ENCODE measurements at places on chromosomes 11 and 22.

GRCh38 chr11:69931994-69932910, 113.0 kb upstream of the FGF3 start:
- DNase-seq: no peak

DNA sequence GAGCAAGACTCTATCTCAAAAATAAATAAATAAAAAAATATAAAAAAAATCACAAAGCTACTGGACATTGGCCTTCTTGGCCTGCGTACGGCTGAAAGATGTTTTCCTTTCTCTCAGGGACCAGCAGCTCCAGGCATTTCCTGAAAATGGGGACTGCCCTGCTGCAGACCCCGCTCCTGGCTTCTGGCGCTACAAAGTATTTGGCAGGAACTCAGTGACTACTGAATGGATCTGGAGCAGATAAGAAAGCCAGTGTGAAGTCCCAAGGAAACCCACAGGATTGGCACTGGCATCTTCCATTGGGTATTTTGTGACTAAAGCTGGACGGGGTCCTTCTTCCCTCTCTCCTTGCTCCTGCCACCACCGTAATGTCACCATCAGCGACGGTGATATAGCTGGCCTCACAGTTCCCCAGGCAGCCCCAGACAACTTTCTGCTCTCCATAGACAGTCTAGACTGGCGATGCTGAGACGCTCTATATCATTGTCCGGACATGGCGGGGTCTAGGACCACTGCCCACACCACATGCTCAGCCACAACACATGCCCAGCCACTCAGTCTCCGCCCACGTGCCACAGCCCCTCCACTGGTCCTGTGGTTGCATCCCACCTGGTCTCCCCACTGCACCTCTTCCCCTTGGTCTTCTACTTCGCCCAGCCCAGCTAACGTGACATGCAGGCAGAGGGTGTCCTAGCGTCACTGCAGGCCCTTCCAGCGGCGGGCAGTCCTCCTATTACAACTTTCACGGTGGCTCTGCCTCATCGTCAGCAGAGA, 22.7 kb upstream of the YPEL1 start:
- DNase-seq: no peak

- no peak for DNase-seq
Observed at GRCh38 chr11:14904745-14905103, 12.7 kb upstream of the CYP2R1 start.

DNA sequence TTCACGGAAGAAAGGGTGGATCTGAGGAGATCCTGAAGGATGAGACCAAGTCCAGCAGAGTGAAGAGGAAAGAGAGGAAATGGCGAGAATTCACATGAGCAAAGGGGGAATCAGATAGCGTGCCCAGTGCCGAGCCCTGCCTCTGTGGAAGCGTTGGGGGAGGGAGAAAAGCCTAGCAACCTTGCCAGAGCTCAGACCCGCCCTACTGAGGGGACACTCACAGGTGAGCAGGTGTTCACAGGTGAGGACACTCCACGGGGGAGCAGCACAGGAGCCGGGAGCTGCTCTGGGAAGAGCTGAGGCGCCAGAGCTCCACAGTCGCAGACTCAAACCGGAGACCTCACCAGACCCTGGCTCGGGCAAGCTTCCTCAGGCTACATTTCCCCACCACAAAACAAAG, 56.2 kb downstream of the MICAL3 start:
- peak; percentile 31 for DNase-seq

- no peak for DNase-seq
Observed at GRCh38 chr22:47586946-47587345, 824.5 kb downstream of the TBC1D22A start.

DNA sequence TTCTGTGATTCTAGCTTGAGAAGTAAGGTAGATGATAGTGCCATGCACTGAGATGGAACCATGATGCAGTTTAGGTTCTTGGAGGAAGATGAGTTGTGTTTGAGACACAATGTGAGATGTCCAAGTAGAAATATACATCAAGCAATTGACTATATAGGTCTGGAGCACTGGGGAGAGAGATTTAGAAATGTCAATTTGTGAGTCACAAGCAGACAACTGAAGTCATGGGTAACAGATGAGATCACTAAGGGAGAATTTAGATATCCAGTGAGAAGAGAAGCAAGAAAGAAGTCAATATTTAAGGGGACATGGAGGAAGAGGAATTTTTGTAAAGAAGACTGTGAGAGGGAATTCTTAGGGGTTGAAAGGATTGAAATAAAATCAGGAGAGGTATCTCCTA, 65.1 kb upstream of the RRAS2 start:
- DNase-seq: no peak

DNA sequence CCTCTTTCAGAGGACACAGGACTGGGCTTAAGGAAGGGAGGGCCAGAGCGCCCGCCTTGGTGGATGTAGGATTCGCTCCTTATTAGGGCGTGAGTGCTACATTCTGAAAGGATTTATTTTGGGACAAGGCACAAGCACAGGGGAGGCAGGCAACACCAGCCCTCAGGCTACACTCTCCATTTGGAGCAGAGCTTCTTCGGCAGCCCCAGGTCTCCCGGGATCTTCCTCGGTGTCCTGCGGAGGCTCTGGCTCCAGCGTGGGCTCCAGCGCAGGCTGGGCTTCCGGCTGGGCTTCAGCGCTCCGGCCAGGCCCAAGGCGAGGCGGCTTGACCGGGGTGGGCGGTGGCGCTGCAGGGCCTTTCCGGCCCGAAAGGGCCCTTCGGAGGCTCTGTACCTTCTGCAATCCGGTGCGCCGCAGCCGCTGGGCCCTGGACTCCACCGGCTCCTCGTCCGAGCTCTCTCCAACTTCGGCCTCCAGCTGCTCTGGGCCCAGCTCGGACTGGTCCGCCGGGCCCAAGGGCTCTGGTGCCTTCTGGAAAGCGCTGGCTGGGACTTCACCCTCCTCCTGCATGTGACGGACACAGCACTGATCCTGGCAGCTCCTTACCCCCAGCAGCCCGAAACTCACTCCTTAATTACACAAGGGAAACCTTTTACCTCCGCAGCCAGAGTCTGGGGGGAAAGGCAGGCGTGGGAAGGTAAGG, 1.1 kb downstream of the CAVIN3 start:
- DNase-seq: no peak

DNA sequence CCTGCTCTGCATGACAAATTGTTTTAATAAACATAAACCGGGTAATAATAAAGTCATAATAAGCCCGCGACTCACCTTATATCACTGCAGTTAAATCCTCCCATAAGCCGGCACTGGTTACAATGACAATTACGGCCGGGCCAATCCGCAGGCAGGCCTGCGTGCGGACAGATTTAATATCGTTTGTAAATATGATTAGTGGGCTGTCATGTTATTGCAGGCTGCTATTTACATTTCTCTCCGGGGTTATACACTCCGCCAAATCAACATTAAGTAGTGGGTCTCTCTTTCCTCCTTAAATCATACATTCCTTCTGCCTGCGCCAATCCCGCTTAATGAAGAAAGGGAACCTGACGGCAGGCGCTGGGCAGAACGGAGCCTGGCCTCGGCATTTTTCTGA, 51.8 kb upstream of the LMO1 start:
- no peak for DNase-seq

GRCh38 chr22:23382428-23383218, 197.5 kb downstream of the IGLL1 start:
- no peak for DNase-seq

GRCh38 chr11:117824571-117825537, at the start of gene FXYD2:
Gene FXYD2 (minus strand): TSS chr11:117824744. CDS start chr11:117824678, 66 bp downstream.
- DNase-seq: no peak

DNA sequence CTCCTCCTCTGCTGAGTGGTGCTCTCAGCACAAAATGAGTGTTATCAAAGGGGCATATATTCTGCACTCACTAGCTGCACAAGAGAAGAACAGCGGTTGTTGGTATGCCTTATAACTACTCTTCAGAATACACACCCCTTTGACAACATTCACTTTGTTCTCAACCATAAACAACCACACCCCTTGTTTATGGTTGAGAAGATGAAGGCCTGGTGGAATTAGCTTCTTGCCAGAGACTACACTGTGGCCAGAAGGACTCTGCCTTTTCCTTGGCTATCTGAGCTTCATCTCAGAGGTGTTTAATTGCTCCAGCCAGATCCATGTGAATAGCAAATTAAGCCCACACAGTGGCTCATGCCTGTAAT, 45.0 kb upstream of the CLDN5 start:
- no peak for DNase-seq

- DNase-seq: no peak
Observed at GRCh38 chr22:41523464-41524221, 20.6 kb downstream of the POLR3H start.

DNA sequence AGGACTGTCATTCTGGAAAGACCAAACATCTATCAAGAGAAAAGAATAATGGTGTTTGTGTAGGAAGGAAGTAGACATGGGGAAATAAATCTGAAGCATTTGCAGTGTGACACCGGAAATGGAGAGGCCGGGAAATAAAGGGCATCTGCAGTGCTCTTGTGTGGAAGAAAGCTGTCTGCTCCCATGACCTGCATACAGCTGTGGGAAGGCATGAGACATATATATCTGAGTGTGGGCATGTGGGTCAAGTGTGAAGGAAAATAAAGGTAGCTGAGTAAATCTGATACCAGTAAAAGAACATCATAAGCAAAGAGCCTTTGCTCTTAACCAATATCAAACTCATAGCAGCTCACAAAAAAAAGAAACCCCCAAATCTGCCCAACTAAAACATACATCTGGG, 72.1 kb upstream of the OR5AK2 start:
- DNase-seq: no peak

DNA sequence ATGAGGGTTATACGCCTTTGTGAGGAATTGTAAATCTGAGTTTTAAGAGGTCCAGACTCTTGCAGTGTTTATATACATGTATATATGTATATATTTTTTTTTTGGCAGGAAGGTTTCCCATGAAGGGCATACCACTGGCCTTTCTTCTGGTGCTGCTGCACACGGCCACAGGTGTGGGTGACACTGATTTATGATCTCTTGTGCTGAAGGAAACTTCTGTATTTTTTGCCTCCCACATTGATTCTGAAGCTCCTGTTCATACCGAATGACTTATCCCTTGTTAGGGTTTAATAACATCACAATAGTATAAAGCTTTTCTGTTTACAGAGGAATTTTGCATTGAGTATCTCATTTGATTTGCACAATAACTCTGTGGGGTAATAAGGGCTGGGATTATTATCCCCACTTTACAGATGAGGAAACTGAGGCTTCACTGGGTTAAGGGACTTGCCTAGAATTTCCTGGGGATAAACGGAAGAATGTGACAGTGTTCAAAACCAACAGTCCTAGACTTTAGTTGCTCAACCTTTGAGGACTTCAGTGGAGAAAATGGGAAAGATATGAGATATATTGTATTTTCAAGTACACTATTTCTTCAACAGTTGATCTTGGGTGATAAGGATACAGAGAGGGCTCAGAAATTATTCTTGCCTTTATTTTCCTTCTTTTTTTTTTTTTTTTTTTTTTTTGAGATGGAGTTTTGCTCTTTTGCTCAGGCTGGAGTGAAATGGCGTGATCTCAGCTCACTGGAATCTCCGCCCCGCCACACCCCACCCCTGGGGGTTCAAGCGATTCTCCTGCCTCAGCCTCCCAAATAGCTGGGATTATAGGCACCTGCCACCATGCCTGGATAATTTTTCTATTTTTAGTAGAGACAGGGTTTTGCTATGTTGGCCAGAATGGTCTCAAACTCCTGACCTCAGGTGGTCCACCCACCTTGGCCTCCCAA, 70.1 kb downstream of the MICAL2 start:
- DNase-seq: no peak

GRCh38 chr11:73532310-73532709, 65.6 kb downstream of the FAM168A start:
- no peak for DNase-seq

DNA sequence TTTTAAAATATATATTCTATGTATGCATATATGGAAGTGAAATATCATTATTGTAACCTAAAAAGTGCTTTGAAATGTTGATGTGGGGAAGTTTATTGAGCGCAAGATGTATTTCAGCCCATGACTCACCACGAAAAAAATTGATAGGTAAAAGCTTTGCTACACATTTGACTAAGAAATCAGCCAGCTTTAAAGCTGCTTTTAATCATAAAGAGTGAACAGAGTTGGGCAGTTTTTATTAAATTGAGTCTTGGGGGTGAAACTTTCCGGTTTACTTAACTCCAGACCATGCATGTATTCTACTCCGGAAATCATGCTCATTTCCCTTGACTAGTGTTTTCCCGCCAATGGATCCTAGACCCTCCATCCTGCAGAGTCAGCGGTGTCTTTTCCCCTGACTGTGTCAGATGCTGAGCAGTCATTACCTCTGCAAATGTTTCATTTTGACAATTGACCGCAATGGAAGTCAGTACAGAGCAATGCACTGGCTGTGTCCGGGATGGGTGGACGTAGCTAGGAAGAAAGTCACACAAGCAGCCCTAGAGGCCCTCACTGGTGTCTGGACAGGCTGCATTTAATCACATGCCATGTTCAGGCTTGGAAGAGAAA, 47.2 kb upstream of the MPEG1 start:
- DNase-seq: no peak

- no peak for DNase-seq
Observed at GRCh38 chr11:113240389-113240788, 74.0 kb upstream of the TTC12 start.

GRCh38 chr11:76152741-76153570, 53.3 kb downstream of the WNT11 start:
- DNase-seq: no peak

DNA sequence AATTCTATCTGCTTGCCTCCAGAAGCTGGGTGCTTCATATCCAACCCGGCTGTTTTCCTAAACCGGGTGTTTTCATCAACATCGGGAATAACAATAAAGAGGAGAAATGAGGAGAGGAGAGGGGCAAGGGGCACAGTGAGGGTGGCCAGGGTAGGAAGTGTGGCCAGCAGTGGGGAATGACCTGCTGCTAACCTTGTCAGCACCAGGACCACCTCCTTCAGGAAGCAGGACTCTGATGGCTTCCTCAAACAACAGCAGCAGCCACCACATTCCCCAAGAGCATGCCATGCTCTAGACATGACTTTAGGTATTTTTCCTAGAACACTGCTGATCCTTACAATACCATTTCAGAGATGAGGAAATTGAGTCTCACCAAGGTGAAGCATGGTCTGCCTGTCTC, 52.4 kb downstream of the TPBGL start:
- DNase-seq: no peak

GRCh38 chr11:33064033-33064825, 24.9 kb downstream of the TCP11L1 start:
- DNase-seq: no peak

GRCh38 chr11:126416542-126417090, 61.1 kb downstream of the ST3GAL4 start:
- no peak for DNase-seq

DNA sequence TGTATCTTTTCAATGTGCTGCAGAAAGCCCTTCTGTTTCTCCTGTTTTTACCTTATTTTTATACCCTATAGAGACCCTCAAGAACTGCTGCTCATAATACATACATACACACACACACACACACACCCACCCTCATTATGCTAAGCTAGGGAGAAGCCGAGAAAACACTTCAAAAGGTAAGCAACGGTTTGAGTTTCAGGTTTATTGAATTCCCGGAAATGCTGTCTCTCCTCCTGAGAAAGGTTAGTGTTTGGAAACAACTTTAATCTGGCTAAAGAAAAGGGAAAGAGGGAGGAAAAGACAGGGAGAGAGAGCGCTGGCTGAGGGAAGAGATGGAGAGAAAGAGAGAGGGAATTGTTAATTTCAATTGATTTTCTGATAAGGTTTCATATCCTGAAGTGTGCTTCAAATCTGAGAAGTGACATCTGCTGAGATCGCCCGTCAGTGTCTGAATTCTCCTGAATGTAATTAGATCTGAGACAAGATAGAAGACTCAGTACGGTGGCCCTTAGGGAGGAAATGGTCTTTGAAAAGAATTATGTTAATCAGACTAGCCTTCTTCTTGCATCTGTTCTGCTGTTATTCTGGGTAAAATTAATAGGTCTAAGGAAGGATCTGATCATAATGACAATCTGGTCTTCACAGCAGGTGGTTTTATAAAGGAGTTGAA, 169.1 kb downstream of the NXPE2 start:
- no peak for DNase-seq

GRCh38 chr22:44186737-44187136, 6.0 kb downstream of the PARVG start:
- DNase-seq: no peak
